Activated CD8-positive, alpha-beta memory T cell treated with anti-CD3 and anti-CD28 coated beads for 1 hour (primary cell): ENCODE measurements at places on chromosomes 12 and 14.

DNA sequence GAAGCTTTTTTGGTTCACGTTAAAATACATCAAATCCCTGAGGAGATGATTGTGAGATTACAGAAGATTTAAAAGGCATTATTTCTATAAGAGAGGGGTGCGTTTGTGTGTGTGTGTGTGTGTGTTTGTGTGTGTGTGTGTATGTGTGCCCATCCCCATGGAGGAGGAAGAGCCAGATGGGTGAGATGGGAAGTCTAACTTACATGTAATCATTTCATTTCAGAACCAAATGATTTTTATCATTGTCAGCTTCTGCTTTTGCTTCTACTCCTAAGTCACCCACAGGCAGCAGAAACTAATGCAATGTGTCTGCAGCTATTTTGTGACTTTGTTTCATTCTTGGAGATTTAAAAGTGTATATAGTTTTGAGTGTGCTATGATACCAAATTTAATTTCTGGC, 68.7 kb downstream of the SLC4A8 start:
- no peak for DNase-seq

GRCh38 chr12:121717041-121717699, 4.6 kb downstream of the TMEM120B start:
- no peak for DNase-seq

- DNase-seq: no peak
Measured at GRCh38 chr12:85711735-85712390, 124.3 kb downstream of the RASSF9 start.

- DNase-seq: peak; percentile 17
Measured at GRCh38 chr14:55103005-55103640, 25.9 kb upstream of the LGALS3 start.

DNA sequence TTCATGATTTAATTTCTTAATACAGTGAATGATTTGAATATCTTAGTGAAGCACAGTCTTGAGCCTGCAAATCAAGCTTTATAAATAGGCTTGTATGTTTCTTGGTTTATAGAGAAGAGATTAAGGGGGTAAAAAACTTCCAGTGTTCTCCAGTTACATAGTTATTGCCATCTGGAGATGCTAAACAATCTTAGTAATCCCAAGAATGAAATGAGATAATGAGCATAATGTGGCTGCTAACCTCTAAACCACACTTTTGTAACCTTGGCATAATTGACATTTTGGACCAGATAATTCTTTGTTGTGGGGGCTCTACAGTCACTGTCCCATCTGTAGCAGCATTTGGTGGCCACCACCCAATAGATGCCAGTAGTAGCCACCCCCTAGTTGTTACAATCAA, 316.8 kb downstream of the CCDC91 start:
- DNase-seq: no peak

- DNase-seq: no peak
Measured at GRCh38 chr12:131553096-131553777, 157.7 kb upstream of the SFSWAP start.

GRCh38 chr12:110266980-110267620, 13.9 kb upstream of the ATP2A2 start:
- DNase-seq: no peak

- DNase-seq: no peak
Measured at GRCh38 chr12:123078120-123078465, 72.8 kb downstream of the PITPNM2 start.

DNA sequence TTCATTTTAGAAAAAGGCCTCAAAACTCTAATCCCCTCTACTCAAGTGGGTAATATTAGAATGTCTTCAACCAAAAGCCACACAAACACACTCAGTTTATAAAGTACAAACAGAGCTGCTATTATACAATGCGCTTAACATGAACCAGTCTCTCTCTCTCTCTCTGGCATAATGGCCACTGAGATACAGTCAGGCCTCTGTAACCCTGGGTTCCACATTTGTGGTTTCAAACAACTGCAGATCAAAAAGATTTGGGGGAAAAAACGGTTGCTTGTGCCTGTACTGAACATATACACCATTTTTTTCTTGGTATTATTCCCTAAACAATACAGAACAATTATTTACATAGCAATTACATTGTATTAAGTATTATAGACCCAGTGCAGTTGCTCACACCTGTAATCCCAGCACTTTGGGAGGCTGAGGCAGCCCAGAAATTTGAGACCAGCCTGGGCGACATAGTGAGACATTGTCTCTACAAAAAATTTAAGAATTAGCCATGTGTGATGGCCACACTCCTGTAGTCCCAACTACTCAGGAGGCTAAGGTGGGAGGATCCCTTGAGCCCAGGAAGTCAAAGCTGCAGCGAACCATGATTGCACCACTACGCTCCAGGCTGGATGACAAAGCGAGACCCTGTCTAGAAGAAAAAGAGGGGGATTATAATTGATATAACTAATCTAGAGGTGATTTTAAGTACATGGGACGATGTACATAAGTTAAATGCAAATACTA, 5.6 kb downstream of the SLC11A2 start:
- no peak for DNase-seq

- DNase-seq: no peak
Measured at GRCh38 chr12:93130366-93131054, 201.4 kb upstream of the EEA1 start.

- no peak for DNase-seq
Measured at GRCh38 chr12:78711954-78712353, 152.6 kb upstream of the SYT1 start.

DNA sequence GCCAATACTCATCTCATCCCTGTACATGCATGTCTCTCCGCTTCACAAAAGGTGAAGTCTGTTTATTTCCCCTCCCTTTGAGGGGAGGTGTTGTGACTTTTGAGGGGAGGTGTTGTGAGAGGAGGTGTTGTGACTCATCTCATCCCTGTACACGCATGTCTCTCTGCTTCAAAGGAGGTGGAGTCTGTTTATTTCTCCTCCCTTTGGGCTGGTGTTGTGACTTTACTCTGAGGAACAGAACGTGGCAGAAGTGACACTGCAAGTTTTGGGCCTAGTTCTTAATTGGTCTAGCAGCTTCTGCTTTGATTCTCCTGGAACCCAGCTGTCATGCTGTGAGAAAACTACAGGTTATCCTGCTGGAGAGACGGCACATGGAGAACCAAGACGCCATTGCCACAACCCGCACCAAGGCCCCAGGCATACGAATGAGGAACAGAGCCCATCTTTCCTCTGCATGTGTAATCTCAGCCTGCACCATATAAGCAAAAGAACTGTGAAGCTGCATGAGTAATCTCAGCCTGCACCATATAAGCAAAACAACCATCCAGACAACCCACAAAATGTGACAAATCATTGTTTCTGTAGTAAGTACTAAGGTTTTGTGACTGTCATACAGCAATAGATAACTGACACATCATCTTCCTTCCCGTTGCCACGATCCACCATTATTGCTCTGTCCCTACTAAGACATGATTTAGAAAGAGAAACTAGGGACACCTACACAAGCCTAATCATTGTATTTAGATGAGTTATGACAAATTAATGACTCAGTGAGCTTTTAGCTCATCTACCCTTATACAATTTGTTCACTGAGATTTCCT, 30.0 kb downstream of the GALNT4 start:
- no peak for DNase-seq

DNA sequence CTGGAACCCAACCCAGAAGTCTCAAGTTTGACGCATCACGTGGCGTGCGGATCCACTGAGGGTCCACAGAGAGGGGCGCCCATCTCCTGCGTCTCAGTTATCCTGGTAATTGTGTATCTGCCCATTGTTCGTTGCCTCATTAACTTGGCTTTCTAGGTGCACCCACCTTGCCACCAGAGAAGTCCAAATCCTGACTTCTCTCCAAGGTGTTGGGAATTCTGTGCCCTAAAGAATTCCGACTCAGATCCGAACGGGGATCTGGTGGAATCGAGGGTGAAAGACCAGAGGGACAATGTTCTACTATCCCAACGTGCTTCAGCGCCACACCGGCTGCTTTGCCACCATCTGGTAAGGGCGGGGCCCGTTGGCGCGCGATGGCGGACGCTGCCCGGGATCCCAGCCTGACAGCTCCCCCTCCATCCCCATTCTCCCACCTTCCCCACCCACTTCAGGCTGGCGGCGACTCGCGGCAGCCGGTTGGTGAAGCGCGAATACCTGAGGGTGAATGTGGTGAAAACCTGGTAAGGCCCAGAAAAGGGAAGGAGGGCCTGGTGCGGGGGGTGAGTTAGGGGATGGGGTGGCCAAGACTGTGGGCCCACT, 481 bp downstream of the REC8 start:
- no peak for DNase-seq

DNA sequence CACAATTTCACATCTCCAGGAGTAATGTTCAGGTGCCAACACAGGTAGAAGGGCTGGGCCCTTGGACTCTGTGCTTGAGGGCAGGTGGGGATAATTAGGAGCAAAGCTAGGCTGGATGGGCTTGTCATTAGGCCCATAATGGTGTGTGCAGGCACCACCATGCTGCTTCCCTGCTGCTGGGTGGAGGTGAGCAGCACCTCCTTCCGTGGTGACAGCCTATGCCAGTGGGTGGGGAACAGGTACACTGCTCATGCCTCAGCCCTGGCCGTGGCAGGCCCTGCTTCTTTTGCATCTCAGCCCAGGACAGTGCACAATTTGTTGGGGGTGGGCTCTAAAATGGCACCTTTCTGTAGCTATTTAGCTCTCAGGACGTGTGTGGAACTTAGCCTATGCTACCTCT, 955.5 kb downstream of the TMTC2 start:
- DNase-seq: no peak

- no peak for DNase-seq
Measured at GRCh38 chr14:94542111-94542810, 19.0 kb upstream of the SERPINA4 start.

- no peak for DNase-seq
Measured at GRCh38 chr14:75457648-75458165, 29.9 kb downstream of the JDP2 start.

GRCh38 chr12:122356192-122356635, 66.3 kb downstream of the CLIP1 start:
- peak; percentile 26 for DNase-seq

- no peak for DNase-seq
Measured at GRCh38 chr14:102902086-102902485, 20.4 kb upstream of the AMN start.

DNA sequence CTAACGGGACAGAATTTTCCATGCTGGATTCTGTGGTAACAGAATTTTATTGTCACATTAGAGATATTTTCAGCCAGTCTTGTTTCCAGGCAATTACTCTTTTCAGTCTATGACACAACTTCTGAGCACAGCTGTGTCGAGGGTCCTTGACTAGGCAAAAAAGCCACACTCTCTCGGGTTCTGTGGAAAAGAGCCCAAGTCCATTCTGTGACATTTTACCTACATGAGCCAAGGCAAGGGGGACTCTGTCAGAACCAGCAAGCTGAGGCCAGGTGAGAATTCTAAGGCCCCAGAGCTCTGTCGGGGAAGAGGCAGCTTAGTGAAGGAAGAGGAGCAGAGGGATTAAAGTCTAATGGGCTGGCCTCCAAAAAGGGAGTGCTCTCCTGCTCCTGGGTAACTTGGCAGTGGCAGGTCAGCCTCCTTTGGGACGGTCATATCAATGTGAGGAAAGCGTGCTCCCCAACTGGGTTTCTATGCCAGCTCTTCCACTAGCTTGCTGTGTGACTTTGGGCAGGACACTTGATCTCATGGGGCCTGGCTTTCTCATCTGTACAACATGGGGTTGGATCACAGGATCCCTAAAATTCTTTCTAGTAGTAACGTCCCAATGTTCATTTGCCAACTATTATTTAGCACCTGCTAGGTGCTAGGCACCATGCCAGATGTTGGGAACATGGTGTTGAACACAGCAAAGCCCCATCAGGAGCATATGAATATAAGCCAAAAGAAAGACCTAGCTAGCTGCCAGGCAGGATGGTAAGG, 16.0 kb upstream of the RIC8B start:
- no peak for DNase-seq

GRCh38 chr12:111759991-111760390, 6.7 kb upstream of the ALDH2 start:
- no peak for DNase-seq

DNA sequence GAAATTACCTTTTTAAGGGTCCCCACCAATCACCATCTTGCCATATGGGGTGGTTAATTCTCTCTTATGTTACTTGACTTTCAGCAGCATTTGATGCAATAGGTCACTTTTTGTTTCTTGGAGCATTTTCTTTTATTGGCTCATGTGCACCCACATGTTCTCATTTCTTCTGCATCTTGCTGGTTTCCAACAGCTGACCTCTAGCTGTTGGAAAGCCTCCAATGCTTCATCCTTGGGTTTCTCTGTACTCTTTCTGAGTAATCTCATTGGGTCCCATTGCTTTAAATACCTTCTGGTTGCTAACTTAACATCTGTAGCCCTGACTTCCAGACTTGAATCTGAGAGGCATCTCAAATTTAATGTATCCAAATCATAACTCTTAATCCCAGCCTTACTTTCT, 116.8 kb downstream of the CRADD start:
- no peak for DNase-seq

DNA sequence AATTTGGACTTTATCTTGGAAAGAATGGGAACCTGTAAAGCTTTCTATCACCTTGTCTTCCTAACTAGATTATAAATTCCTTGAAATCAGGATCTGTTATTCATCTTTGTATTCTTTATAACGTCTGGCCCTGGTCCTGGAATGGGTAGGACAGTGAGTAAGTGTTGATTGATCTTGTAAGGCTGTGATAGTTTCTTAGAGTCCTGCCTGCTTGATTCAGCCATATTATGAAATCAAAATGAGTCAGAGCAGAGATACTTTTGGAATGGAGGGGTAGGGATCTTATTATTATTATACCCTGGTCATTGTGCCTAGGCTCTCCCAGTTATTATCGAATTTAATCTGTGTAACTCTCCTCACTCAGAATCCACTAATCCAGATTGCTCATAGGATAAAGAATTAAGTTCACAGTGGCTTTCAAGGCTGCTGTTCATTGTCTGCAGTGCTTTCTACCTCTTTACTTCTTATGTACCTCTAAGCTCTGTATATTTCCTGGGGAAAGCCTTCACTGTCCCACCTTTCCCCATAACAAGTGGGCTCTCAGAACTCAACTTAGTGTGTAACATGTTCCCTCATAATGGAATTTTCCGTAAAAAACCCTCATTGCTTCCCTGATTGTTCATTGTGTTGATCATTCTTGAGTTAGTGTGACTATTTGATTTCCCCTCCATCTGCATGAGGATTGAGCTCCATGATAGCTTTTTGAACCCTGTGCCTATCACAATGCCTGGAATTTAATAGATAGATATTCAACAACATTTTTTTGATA, 93.3 kb downstream of the DAAM1 start:
- no peak for DNase-seq

- DNase-seq: no peak
Measured at GRCh38 chr12:21662122-21662792, 4.6 kb upstream of the LDHB start.

- DNase-seq: no peak
Measured at GRCh38 chr12:51242876-51243275, 4.2 kb downstream of the DAZAP2 start.
